Fibroblast of pulmonary artery (primary cell): ENCODE measurements at places on chromosomes 6 and 20.
A peak's percentile ranks its signal among the peaks of the same experiment; 100 is the strongest.

- DNase-seq = no peak
Measured at GRCh38 chr6:131387562-131388447, 185.2 kb upstream of the ARG1 start.

DNA sequence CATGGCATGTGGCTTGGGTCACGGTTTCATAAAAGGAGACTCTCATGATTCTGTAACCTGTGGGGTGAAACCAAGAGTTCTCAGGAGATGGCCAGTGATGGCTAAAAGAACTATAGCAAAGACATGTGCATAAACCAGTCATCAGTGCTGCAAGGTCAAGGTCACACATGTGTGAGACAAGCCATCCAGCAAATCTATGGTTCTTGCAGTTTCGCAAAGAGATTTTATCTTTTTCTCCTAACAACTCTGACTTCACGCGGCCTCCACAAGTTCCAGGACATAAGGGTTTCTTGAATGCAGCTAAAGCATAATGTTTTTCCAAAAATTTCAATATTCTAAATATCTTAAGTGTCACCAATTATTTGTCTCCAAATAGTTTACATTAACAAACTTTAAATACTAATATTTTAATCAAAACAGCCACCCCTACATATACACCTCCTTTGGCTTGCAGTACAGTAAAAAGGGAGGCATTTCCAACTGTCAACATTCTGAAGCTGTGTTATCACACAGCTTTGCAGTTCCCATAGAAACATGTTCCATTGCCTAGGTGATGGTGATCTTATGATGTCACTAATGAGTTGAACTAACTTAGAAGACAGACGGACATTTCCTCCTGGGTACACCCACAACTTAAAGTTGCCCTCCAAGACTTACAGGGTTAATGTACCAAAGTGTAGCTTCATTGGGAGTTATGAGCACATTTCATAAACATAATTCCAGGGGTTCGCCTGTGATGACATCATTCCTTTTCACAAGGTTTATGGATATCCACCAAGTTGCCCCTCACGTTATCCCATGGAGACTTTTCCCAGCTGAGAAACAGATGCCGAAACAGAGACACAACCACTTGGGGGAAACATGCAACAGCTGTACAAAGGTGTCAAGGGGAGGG, 250.9 kb upstream of the PDE10A start:
- peak; percentile 67 for DNase-seq

GRCh38 chr20:40766790-40767614, 78.0 kb upstream of the MAFB start:
- no peak for DNase-seq

DNA sequence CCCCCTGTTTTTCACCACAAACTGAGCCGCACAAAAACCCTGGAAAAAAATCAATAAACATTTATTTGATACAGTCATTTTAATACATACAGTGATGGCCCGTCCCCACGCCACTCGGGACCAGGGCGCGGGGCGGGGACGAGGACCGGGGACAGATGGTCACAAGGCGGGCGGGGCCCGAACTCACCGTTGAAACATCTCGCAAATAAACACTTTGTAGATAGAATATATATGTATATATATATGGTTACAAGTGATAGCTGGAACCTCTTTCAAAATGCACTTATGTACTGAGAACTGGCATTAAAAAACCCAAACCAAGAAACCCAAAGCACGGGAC, 418 bp upstream of the UCKL1 start:
- no peak for DNase-seq

DNA sequence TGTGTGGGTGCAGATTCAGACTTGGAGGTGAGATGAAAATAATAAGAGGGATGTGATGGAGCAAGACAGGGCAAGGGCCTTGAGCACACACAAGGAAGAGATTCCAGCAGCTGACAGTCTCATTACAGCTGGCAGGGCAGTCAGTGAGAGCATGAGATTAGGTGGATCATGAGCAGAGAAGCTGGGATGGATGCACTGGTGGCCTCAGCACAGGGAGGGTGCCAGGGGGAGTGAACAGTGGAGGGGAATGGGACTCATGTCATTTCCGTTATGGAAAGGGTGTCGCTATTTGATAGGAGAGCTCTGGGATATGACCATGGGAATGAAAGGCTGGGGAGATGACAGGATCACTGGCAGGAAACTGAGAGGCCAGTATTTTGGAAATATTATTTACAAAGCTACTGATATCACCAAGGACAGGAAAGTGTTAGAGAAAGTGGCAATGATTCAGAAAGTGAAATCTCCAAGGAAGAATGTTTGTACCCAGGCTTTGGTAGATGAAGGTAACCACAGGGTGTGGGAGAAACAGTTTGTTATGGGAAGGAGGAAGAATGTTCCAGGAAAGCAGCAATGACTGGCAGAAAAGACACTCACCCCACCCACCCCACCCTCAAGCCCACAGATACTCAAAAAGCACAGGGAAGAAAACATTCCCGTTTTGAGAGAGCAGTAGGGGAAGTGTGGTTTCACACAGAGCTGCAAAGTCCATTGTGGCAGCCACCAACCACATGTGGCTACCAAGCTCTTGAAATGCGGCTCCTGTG, 214.7 kb upstream of the PROKR2 start:
- DNase-seq = peak; percentile 86

DNA sequence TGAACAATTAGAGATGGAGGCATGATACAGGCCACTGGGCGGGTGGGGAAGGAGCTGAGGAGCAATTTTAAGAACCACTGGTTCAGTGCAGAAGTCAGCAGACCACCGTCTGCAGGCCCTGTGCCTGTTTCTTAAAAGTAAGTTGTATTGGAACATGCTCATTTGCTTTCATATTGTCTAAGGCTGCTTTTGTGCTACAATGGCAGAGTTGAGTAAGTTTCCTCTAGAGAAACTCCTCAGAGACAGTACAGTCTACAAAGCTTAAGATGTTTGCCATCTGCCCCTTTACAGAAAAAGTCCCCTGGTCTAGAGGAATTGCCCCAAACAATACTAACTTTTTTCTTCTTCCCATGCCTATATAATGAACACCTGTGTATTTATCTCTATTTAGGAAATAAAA, 28.5 kb upstream of the UBE2J1 start:
- no peak for DNase-seq

- DNase-seq = no peak
Measured at GRCh38 chr20:20427227-20427864, 59.4 kb downstream of the INSM1 start.

- no peak for DNase-seq
Measured at GRCh38 chr6:150654608-150655007, 54.9 kb downstream of the PLEKHG1 start.

- peak; percentile 26 for DNase-seq
Measured at GRCh38 chr6:96812077-96812703, 25.1 kb downstream of the GPR63 start.

DNA sequence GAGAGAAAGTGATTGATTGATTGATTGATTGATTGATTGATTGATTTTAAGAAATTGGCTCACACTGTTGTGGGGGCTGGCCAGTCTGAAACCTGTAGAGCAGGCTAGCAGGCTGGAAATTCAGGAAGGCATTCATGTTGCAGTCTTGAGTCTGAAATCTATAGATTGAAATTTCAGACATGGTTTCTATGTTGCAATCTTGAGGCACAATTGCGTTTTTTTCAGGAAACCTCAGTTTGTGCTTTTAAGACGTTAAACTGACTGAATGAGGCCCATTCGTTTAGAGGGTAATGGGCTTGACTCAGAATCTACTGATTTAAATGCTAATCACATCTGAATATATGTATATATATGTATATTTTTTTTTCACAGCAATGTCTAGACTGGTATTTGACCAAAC, 106.3 kb downstream of the STXBP5 start:
- no peak for DNase-seq

- DNase-seq = no peak
Measured at GRCh38 chr20:33061658-33062028, 7.9 kb downstream of the BPIFB3 start.

- DNase-seq = no peak
Measured at GRCh38 chr6:3450888-3451287, 6.0 kb downstream of the SLC22A23 start.

DNA sequence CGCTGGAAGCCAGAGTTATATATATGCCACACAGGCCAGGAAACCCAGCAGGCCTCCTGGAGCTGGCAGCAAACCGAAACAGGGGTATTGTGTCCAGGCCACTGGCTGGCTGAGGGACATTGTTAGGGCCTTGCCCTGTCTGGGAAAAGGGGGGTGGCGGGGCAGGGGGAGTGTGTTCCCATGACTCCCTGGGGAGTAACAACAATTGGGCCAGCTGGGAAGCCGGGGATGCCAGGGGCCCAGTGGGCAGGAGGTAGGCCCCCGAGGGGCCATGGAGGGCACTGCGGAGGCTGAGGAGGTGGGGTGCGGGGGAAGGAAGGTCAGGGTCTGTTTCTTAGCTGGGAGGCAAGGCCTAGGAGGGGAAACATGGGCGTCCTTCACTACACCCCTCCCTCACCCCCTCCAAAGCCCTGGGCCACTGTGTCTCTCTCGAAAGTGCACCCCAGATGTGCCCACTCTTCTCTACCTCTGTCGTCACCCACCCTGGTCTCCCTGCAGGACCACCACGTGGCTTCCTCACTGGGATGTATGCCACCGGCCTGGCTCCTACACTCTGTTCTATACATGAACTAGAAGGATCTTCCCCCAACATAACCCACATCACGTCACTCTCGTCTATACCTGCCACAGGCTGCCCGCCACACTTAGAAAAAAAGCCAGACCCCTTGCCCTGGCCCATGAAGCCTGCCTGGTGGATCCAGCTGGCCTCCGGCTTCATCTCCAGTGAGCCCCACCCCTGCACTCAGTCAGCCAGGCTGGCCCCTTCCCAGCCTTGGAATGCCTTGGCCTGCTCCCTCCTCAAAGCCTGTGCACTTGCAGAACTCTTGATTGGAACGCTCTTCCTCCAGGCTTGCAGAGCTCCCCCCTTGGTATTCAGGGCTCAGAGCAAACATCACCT, 7.8 kb upstream of the E2F1 start:
- no peak for DNase-seq

GRCh38 chr20:5364997-5365597, 48.3 kb upstream of the PROKR2 start:
- DNase-seq = no peak

GRCh38 chr6:47571488-47571887, 93.9 kb downstream of the CD2AP start:
- peak; percentile 1 for DNase-seq

DNA sequence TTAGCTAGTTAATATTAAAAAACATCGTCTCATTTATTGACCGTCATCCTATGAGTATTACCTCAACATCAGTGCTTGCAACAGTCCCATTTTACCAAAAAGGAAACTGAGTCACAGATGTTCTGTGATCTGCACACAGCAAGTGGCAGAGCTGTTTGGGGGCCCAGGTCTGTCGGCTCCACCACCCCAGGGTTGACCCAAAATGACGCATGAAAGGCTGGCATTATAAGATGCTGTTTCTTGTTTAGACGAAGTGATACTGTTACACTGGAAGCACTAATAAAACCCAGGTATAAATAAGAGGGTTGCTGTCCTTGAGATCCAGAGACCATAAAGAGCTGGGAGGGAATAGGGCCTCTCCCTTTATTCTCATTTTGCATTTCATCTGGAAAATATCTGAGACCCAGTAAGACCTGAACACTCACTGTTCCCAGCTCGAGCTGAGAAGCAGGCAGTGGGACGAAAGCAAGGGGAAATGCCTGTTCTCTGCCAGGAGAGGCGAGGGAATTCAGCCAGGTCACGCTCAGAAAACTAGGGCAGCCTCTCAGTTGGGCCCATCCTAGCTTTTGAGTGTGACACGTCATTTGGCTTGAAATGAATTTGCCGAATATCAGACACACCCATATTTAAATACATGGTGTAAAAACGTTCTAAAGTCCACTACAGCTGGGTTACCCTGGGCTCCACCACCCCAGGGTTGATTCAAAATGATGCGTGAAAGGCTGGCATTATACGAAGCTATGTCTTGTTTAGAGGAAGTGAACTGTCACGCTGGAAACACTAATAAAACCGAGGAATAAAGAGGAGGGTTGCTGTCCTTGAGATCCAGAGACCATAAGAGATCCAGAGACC, 1.4 kb upstream of the MICAL1 start:
- DNase-seq = peak; percentile 68

DNA sequence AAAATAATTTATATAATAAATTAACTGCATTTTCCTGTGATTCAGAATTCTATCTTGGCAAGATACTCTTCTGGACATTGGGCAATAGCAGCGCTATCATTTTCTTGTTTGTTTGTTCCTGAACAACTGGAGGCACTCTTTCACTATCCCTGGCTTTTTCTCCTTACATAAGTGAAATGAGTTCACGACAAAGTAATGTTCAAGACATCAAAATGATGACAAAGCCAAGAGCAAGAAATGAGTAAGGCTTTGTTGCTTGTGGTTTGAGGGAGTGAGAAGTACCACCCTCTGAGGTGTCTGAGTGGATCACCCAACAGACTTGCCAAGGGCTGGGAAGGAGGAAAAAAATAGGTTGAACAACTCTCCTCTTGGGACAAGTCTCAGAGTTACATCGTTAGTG, 466.6 kb upstream of the JAG1 start:
- DNase-seq = peak; percentile 94

DNA sequence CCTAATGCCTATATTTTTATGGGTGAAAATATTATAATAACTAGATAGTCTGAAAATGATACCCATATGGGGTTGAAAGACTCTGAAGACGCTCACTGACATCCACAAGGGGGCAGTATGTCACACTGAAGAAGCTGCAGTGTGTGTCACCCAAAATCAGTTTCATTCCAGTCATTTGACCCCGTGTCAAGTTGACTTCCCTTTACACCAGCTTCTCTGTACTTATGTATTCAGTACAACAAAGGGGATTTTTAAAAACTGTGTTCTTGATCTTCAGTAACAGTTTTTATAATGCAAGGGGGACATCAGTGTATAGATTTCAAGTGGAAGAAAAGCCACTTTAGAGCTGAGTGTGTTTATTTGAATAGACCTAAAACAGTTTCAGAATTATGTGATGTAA, 19.3 kb downstream of the FAXC start:
- peak; percentile 78 for DNase-seq

- DNase-seq = no peak
Measured at GRCh38 chr6:100210137-100211117, 216.4 kb upstream of the MCHR2 start.

- DNase-seq = no peak
Measured at GRCh38 chr6:33958526-33959328, 154.9 kb upstream of the MLN start.

GRCh38 chr20:11394145-11394833, 523.4 kb upstream of the BTBD3 start:
- DNase-seq = peak; percentile 59

DNA sequence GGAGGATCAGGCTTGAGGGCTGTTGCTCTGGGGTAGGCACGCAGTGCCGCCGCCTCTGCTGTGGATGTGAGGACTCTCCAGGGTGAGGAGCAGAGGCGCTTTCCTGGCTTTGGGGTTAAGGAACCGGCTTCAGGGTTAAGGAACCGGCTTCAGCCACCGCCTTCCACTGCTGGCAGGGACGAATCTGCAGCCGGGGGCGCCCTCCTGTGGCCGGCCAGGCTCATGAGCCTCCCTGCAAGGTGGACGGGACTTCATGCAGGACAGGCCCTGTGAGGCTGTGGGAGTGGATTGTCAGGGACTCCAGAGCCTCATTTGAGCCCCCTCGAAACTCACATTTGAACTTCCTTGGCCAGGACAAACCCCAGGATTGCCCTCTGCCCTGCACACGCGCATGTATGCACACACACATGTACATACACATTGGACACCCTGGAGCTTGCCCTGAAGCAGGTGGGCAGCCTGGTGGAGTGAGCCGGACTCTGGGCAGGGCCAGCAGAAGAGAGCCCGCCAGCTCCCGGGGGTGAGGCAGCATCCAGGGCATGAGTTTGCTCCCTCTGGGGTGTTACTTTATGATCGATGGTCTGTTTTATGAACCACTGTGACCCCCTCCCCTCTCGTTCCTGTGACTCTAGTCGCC, 146.9 kb downstream of the PHACTR3 start:
- peak; percentile 29 for DNase-seq
